ENCODE measurements at places on chromosomes 1 and 21. TPM values are rescaled to one million over a fixed set of nuclear protein-coding genes. Genes with fewer than 3 reads are reported as not detected.

DNA sequence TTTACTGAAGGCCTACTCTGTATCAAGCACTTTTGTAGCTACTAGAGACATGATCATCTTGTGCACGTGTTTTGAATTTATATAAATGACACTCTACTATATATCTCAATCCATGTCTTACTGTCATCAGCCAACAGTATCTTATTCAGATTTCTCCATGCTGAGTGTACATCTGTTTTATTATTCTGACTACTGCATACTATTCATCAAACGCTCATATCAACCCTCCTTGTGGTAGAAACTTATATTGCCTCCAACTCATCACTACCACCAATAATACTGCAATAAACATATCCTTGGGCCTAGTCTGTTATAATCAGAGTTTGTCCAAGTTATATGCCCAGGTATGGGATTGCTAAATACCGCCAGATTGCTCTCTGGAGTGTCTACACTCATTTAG is 81.6 kb upstream of the IRF2BP2 start:
- no peak overlapping the region for H3K27ac ChIP-seq
- no peaks in the 10 kb centered on the region for H3K27me3 ChIP-seq
- H3K36me3 ChIP-seq = no peaks in the 10 kb centered on the region
- peak; percentile 24 for DNase-seq
- no peak overlapping the region for H3K4me3 ChIP-seq
- H3K4me1 ChIP-seq = no peaks in the 10 kb centered on the region

Gene CSF3R
- 3.6 TPM for total RNA-seq

Gene HPCAL4
- total RNA-seq = 13.8 TPM

DNA sequence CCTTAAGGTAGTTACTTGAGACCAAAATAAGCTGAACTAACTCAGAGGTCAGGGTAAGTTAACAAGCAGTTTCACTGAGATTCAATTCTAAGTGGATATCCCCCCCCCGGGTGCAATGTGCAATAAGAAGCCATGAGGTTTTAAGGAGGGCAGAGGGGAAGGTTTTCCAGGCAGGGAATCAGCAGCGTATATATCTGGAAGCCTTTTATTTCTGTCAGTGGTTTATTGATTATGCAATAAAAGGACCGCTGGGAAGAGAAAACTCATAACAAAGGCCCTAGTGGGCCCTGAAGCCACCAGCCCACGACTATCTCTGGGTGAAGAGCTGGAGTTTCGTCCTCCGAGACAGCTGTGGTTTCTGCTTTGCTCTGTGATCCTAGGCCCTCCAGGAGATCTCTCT is 53.1 kb upstream of the CTPS1 start:
- H3K4me1 ChIP-seq = no peaks in the 10 kb centered on the region
- no peak for DNase-seq
- no peaks in the 10 kb centered on the region for H3K36me3 ChIP-seq
- no peak overlapping the region for H3K4me3 ChIP-seq

Gene IL20
- total RNA-seq = not detected

GRCh38 chr1:176752505-176752904 is 289.5 kb downstream of the PAPPA2 start:
- DNase-seq = no peak
- H3K27ac ChIP-seq = no peak overlapping the region
- no peaks in the 10 kb centered on the region for H3K4me1 ChIP-seq

DNA sequence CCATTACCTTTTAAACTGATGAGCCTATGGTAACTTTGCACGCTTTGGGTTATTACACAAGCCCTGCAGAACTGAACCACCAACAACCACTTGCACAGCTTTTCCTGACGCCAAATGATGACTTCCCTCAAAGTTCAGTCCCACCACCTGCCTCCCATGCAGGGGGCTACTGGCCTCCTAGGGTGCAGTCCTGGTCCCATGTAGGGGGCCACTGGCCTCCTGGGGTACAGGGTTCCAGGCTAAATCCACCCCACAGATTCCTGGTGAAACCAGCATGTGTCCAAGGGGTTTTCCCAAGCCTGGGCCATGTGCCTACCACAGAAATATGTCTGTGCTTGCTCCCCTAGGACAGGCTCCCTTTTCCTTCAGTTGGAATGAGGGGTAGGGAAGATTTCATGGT is 73.4 kb upstream of the ZNF678 start:
- H3K27ac ChIP-seq = no peak overlapping the region
- DNase-seq = no peak
- H3K27me3 ChIP-seq = no peaks in the 10 kb centered on the region
- no peaks in the 10 kb centered on the region for H3K36me3 ChIP-seq
- H3K4me1 ChIP-seq = no peaks in the 10 kb centered on the region

DNA sequence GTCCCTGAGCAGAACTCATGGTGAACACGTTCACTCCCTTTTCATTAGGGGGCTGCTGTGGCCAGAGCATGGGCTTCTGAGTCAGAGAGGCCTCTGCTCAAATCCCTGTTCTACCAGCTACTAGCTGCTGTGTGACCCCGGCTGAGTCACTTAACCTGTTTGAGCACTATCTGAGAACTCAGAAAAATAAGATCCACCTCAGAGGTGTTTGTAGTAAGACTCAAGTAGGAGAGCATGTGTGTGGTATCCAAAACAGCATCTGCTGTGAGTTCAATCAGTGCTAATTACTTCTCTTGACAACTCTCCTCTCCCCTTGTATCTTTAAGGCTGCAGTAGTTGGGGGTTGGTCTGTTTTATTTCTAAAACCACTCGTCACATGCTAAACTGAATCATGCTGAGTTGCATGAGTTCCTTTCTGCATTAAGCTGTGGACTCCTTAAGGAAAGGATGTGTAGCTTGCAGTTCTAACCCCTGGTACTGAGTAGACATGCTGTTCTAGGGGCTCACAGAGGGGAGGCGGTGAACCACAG is 39.7 kb upstream of the JUN start:
- no peak overlapping the region for H3K27ac ChIP-seq
- H3K4me3 ChIP-seq = no peak overlapping the region
- H3K27me3 ChIP-seq = no peaks in the 10 kb centered on the region
- no peak for DNase-seq

- H3K4me3 ChIP-seq = peak overlapping the region; percentile 82
- no peaks in the 10 kb centered on the region for H3K27me3 ChIP-seq
- DNase-seq = no peak
- H3K4me1 ChIP-seq = peaks cover 36% of the 10 kb centered on the region
- peak overlapping the region; percentile 72 for H3K27ac ChIP-seq
Observed at GRCh38 chr1:9235560-9235959, 986 bp downstream of the H6PD start.

Gene AMY1B
- not detected for total RNA-seq

- H3K36me3 ChIP-seq = no peaks in the 10 kb centered on the region
- DNase-seq = no peak
- no peak overlapping the region for H3K4me3 ChIP-seq
- no peaks in the 10 kb centered on the region for H3K4me1 ChIP-seq
- H3K27me3 ChIP-seq = no peaks in the 10 kb centered on the region
Observed at GRCh38 chr21:37028570-37028969, 22.1 kb downstream of the RIPPLY3 start.

GRCh38 chr21:42939582-42940413 is 14.4 kb upstream of the ERVH48-1 start:
- no peaks in the 10 kb centered on the region for H3K4me1 ChIP-seq
- H3K4me3 ChIP-seq = no peak overlapping the region
- no peaks in the 10 kb centered on the region for H3K27me3 ChIP-seq
- no peaks in the 10 kb centered on the region for H3K36me3 ChIP-seq
- H3K27ac ChIP-seq = no peak overlapping the region
- DNase-seq = no peak

GRCh38 chr1:167973832-167974231 is 37.0 kb upstream of the MPC2 start:
- DNase-seq = no peak
- no peaks in the 10 kb centered on the region for H3K4me1 ChIP-seq
- H3K36me3 ChIP-seq = peaks cover 19% of the 10 kb centered on the region

Gene ZBTB8A
- total RNA-seq = 0.12 TPM

DNA sequence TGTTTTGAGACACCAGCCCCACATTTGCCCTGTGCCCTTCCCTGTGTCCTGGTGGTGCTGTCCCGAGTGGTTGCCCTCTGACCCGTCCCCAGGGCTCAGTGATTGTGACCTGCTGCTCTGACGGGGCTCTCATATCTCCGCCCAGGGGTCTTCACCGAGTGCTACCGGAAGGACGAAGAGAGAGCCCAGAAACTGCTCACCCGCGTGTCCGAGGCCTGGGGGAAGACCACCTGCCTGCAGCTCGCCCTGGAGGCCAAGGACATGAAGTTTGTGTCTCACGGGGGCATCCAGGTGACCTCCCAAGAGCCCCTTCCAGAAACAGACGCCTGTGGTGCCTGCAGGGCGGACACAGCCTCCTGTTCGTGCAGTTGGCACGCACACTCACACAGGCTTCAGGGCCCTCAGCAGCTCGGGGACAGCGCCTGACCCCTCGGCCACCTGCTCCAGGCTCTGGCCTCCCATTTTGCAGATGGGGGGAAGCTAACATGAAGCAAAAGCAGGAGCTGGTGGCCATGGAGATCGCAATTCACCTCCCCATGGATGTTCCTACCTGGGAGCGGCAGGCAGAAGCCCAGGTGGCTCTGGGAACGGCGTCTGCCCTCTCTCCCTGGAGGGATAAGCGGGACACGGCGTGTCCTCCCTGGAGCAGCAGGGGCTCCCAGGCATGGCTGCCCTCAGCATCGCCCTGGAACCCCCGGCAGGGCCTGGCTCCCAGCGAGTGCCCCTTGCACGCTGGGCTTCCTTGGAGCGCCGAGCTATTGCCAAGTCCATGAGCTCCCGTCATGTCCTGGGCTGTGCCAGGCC is 45.9 kb downstream of the TRPM2 start:
- no peak for DNase-seq
- H3K27me3 ChIP-seq = no peaks in the 10 kb centered on the region
- no peaks in the 10 kb centered on the region for H3K36me3 ChIP-seq

GRCh38 chr21:45143855-45144254 is 69.5 kb downstream of the ADARB1 start:
- no peaks in the 10 kb centered on the region for H3K4me1 ChIP-seq
- H3K4me3 ChIP-seq = no peak overlapping the region
- no peaks in the 10 kb centered on the region for H3K27me3 ChIP-seq
- H3K36me3 ChIP-seq = peaks cover 14% of the 10 kb centered on the region
- DNase-seq = no peak

GRCh38 chr1:172359491-172359999 is 60.9 kb upstream of the C1orf105 start:
- peak overlapping the region; percentile 71 for H3K4me3 ChIP-seq
- no peaks in the 10 kb centered on the region for H3K27me3 ChIP-seq
- peaks cover 35% of the 10 kb centered on the region for H3K4me1 ChIP-seq
- peak overlapping the region; percentile 64 for H3K27ac ChIP-seq
- no peaks in the 10 kb centered on the region for H3K36me3 ChIP-seq

Gene KCNE1
- 0.49 TPM for total RNA-seq

- H3K27ac ChIP-seq = no peak overlapping the region
- no peak for DNase-seq
- H3K27me3 ChIP-seq = peaks cover 9% of the 10 kb centered on the region
- H3K4me1 ChIP-seq = peaks cover 13% of the 10 kb centered on the region
- no peak overlapping the region for H3K4me3 ChIP-seq
- no peaks in the 10 kb centered on the region for H3K36me3 ChIP-seq
Observed at GRCh38 chr1:226874579-226875425, 4.4 kb downstream of the PSEN2 start.

Gene SPATA17
- total RNA-seq = not detected

DNA sequence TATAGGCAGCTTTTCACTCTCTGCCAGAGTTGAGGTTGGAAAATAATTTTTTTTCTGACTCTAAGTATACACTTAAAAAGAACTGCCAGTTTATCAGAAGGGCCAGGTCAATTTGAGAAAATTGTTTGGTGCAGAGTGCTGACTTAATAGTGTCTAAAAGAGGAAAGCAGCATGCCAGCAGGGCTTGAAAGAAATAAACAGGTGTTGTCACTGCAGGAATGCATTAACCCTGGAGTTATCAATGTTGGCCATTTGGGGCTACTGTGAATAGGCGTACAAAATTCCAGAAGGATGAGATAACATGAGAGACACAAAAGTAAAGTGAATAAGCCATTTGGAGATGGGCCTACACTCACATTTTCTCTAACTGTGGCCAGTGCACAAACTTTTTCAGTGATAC is 220.6 kb upstream of the PLD5 start:
- H3K4me1 ChIP-seq = no peaks in the 10 kb centered on the region
- no peaks in the 10 kb centered on the region for H3K36me3 ChIP-seq

DNA sequence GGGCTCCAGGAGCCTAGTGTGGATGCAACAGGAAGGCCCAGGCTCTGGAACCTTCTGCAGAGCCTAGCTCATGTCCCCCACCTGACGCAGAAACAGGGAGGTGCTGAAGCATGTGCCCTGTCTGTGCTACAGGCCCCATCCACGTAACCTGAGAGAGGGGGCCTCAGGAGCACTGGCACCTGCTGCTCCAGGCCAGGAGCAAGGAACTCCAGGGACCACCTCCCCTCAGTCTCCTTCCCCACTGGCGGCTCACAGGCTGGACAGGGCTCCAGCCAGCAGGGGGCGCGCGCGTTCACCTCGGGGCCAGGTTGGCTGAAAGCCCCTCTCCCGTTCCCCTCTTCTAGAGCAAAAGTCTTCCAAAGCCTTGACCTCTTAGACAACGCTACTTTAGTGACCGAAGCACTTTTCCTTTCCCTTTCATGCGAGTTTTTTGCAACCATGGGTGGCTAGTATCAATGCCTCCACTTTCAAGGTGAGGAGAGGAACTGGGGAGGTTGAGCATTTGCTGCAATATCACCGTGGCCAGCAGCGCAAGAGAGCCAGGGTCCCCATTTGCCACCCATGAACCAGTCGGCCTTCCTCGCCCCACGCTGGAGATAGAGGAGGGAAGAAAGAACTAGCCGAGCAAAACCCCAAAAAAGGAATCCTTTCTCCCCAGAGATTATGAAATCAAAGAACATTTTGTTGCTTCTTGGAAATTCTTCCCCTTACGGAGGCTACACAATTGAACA is 52.4 kb upstream of the GPR157 start:
- peaks cover 20% of the 10 kb centered on the region for H3K4me1 ChIP-seq
- H3K36me3 ChIP-seq = no peaks in the 10 kb centered on the region
- H3K27ac ChIP-seq = no peak overlapping the region
- peak overlapping the region; percentile 68 for H3K4me3 ChIP-seq
- DNase-seq = peak; percentile 59

DNA sequence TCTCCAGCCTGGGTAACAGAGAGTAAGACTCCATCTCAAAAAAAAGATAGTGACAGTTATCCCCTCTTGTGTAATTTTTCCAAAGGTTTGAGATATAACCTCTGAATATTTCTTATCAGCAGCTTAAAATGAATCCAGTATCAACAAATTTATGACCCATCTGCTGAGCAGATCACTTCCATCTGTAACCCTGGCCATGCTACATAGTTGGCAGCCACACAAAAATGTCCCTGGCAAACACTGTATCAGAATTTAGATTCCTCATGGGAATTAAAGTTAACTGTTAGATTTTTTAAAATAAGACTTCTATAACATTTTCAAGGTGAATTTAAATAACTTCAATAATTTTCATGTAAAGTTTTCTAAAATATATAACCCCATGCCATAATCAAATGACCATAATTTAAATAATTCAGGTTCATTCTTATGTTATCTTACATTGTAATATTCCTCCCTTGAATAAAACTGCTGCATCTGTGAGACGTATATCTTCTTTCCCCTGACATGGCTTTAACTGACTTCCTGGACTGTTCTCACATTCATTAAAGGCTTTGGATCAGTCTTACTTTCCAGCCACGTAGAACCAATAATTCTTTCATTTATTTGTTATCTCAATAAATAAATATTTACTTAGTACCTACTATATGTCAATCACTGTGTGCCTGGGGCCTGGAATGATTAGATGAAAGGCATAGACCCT is 5.3 kb upstream of the PRPF38B start:
- no peak overlapping the region for H3K4me3 ChIP-seq
- H3K4me1 ChIP-seq = peaks cover 13% of the 10 kb centered on the region
- H3K27me3 ChIP-seq = peaks cover 13% of the 10 kb centered on the region

- no peaks in the 10 kb centered on the region for H3K36me3 ChIP-seq
- H3K4me1 ChIP-seq = no peaks in the 10 kb centered on the region
- H3K27me3 ChIP-seq = no peaks in the 10 kb centered on the region
- no peak overlapping the region for H3K4me3 ChIP-seq
- no peak for DNase-seq
- no peak overlapping the region for H3K27ac ChIP-seq
Observed at GRCh38 chr1:48948562-48948961, 171.9 kb upstream of the BEND5 start.
